ENCODE measurements at places on chromosomes 16 and 17.
A peak's percentile ranks its signal among the peaks of the same experiment; 100 is the strongest.

DNA sequence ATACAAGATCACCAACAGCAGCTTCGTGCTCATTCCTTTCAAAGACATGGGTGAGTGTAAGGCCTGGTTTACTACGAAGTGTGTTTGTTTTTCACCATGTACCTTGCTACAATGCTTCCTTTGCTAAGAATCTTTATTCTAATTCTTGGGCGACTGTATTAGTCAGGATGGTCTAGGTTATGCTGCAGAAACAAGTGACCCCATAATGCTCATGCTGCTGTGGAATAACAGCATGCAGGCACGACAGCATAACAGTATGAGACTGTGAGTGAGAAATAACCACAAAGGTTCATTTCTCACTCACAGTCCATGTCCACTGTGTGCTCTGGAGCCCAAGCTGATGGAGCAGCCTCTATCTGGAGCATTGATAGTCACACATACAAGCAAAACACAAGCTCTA, 38.0 kb downstream of the TMC7 start:
- no peak for DNase-seq

DNA sequence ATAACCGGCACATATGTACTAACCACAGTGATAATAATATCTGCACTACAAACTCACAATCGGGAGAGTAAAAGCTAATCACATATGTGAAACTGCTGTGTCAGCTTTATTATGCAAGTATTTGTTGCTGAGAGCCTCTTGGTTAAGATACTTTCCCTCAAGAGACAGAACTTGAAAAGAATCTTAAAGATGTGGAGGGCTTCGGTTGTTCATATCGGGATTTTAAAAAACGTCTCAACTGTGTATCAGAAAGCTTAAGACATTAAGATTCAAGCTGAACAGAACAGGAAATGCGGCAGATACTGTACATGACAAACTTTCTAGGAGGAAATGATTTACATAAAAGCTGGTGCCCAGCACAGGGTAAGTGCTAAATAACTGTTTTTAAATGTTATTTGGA, 27.5 kb upstream of the HLF start:
- no peak for DNase-seq

- no peak for DNase-seq
Measured at GRCh38 chr16:81696961-81697615, 82.0 kb upstream of the PLCG2 start.

GRCh38 chr16:4450430-4450829, 24.0 kb downstream of the NMRAL1 start:
- DNase-seq = no peak

DNA sequence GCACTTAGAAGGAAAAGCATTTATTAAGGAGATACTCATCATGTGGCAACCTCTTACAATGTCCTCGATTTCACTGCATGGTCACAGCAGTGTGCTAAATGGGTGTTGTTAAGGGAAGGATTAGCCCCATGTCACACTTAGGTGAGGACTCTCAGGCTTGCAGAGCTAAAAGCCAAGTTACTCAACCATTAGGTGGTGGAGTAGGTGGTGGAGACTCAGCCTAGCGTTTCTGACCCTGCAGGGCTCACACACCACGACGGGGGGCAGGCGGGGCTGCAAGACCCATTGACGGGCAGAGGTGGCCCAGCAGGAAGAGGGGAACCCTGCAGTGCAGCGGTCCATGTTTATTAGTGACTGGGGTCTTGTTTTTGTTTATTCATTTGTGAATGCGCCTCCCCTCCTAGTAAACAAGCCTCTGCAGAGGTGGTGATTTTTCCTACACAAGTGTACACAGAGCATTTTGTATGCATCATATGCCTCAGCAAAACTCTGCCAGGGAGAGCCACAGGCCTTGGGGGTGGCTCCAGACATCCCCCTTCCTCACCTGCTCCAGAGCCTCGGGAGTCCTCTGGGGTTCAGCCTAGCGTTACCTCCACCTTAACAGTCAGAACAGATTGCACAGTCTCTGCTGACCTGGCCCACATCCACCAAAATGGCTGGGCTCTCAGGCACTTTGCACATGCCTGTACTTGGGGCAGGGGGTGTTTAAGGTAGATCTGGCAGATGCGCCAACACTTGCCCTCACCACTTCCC, 216.7 kb downstream of the C16orf95 start:
- no peak for DNase-seq

- DNase-seq = no peak
Measured at GRCh38 chr16:21222495-21223337, 10.8 kb upstream of the ANKS4B start.

GRCh38 chr17:76307299-76307965, 644 bp downstream of the QRICH2 start:
- no peak for DNase-seq

- no peak for DNase-seq
Measured at GRCh38 chr16:54000361-54000760, 286.2 kb downstream of the IRX3 start.

DNA sequence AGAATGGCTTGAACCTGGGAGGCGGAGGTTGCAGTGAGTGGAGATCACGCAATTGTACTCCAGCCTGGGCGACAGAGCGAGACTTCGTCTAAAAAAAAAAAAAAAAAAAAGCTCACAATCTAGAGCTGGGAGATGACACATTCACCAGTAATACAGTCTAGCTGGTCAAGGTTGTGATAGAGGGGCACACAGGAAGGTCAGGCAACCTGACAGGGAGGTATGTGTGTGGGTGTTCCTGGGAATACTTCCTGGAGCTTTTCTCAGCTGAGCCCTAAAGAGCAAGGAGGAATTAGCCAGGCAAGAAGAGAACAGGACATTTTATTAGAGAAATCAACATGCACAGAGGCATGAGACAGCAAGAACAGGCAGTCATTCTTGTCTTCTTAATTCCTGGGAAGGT, 216.7 kb downstream of the SHISA9 start:
- no peak for DNase-seq

DNA sequence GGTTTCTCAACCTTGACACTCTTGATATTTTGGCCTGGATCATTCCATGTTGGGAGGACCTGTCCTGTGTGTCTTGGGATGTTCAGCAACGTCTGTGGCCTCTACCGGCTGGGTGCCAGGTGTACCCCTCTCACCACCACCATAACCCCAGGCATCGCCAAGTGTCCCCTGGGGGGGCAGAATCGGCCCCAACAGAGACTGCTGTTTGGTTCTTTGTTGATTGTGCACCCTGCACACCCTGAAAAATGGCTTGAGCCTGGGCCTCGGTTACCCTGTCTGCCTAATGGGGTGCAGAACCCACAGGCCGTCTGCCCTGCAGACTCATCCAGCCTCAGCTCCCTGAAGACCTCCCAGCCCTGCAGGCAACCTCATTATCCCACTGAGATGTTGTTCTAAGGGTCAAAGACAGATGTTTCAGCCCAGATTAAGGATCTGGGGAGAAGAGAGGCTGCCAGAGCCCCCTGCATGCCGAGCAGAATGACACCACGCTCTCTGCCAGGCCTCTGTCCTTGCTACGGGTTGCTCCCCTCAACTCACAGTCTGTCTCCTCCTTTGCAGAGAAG, 9.2 kb downstream of the CACNG1 start:
- no peak for DNase-seq

DNA sequence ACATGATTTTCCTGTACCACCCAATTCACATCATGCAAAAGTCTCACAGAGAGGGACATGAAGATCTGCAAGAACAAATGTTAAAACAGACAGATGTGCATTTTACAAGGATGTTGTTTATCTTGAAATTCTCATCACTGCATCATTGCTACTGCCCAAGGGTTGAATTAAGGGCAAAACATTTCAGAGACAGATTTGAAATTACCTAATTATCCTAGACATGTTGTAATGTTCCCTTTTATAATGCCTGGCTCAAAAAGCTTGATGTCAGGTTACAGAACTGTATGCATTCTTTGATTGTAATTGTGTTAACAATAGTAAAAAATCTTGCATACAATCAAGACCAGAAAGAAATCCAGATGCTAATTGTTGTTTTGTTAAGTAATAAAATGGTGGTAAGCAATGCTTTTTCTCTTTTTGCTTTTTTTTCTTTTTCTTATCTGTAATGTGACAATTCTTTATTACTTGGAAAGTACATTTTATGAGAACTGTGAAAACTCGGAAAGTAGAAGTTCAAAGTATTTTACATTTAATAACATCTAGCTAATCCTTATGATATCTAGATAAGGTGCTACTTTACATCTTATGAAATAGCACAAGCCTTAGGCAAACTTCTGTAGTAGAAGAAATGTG, 3.6 kb upstream of the DUSP14 start:
- DNase-seq = no peak

- DNase-seq = no peak
Measured at GRCh38 chr17:6648181-6648580, 3.2 kb downstream of the MED31 start.

GRCh38 chr17:83079766-83080578, 563 bp downstream of the METRNL start:
- DNase-seq = no peak

DNA sequence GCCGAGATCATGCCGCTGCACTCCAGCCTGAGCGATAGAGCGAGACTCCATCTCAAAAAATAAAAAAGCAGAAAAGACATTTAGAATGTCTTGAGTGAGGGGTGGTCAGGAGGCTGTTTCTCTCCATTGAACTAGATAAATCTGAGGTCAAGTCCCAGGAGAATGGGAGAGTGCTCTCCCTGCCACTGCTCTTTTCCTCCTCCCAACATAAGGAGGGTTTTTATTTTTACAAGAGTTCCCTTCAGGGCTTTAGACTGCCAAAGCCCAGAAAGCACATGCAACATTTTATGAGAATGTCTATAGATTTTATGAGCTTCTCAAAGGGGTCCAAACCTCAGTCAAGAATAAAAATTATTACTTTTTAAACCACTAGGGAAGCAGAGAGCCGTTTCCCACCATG, 1.6 kb downstream of the RND2 start:
- no peak for DNase-seq

DNA sequence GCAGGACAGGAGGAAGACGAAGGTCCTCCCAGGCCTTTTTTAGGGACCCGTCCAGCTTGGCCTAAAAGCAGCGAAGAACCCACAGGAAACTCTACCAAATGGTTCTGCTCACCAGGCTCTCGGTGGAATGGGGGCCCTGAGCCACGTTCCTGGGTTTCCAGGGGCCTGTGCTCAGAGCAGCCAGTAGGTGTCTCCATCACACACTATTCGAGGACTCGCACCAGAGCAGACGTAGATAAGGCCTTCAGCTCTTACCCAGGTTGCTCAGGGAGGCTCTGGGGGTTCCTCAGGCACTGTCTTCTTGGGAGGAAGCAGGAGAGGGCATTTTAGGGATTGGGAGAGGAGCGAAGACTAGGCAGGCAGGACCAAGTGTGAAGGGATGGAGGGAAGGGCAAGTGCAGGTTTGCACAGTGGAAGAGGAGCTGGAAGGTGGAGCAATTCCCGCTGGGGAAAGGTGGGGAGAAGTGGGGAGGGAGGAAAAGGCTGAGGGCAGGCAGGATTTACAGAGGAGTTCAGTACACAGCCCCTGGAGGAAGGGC, 157.1 kb downstream of the RGS9 start:
- no peak for DNase-seq

- no peak for DNase-seq
Measured at GRCh38 chr16:10321407-10322387, 64.2 kb upstream of the ATF7IP2 start.

- peak; percentile 40 for DNase-seq
Measured at GRCh38 chr16:90022209-90023077, 3.2 kb upstream of the DBNDD1 start.

- DNase-seq = no peak
Measured at GRCh38 chr17:27927781-27928180, 34.6 kb upstream of the LYRM9 start.

DNA sequence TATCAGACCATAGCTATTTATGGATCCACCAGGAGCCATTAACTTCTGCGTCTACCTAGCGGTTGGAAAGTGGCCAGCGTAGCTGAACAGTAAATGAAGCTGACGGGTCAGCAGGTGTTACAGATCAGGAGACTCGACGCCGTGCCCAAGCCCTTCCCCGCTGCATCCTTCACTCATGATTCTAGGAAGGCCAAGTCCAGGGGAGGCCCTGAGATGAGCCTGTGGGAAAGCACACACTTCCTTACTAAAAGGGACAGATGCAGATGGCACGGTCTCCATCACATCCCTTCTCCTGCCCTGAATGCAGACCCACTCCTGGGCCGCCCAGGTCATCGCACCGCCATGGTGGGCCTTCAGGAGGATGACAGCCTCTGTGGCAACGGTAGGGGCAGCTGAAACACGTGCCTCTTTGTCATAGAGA, 67.7 kb upstream of the DNAH17 start:
- DNase-seq = no peak

GRCh38 chr17:13634021-13634420, 32.3 kb upstream of the HS3ST3A1 start:
- DNase-seq = no peak

- no peak for DNase-seq
Measured at GRCh38 chr16:19749571-19750080, 31.6 kb downstream of the IQCK start.

- no peak for DNase-seq
Measured at GRCh38 chr17:82278786-82279391, 5.4 kb upstream of the CSNK1D start.

DNA sequence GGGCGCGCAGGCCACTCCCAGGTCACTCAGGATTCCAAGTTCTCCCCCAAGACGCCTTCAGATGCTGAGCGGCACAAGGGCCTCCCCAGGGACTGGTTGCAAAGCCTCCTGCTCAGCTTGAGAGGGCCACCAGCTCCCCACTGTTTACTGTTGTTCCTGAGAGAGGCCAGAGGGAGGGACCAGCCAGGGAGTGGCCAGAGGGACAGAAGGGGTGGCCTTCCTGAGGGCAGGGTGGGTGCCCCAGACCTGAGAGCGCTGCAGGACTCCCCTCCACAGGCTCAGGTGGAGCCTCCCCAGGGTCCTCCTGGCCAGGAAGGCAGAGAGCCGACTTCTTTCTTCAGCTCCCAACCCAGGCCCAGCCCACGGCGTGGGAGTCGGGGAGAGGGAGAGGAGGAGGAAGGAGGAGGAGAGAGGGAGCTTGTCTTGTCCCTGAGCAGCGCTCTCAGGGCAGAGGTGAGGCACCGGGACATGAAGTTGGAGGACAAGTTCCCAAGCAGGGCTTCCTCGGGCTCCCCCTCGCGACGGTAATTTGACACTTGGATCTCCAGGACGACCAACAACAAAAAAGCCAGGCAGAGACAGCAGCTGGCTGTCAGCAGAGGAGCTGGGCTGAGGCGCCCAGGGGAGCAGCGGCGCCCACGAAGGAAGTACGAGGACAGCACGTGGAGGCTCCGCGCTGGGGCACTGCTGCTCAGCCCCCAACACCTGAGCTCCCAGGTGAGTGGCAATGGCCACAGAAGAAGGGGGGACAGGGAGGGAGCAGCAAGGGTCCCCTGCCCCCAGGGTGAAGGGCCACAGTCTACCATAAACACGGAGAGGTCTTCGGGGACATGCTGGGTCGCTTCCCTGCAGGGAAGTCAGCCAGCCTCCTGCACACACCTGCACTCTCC, 497 bp downstream of the SMIM5 start:
- DNase-seq = no peak

GRCh38 chr17:10549096-10549842, at the start of gene MYH2:
MYH2 (minus strand) TSS chr17:10549658; CDS start chr17:10547920, 1,738 bp downstream.
- DNase-seq = no peak

DNA sequence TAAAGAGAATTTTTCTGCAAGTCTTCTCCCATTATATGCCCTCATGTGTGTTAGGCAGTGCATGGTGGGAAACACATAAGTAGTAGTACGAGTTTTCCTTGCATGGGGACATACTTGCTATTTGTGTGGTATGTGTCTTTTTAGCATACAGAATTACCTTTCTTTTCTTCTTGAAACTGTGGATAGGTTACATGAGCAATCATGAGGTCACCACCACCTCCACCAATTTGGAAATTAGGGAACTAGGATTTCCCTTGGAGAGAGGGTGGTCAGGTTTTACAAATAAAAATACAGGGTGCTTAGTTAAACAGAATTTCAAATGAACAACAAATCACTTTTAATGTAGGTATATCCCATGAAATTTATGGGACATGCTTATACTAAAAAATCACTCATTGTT, 16.3 kb upstream of the AMZ2 start:
- no peak for DNase-seq
